ENCODE measurements at places on chromosomes 11 and 22.

DNA sequence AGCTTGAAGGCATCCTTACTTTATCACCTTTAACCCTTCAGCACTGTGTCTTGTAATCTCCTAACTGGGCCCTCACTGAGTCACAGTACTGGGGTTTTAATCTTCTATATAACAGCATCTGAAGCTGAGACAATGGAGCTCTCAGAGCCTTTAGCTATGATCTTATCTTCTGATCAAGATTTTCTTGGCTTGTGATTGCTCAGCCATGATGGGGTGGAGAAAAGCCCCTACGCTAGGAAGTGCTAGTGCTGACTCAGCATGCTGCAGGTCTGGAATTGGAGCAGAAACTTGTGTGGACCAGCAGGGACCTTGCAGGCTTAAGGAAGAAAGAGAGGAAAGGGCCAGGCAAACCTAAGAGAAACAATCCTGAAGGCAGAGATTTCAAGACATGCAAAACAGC lies 71.7 kb upstream of the EED start:
- DNase-seq = no peak

- DNase-seq = no peak
Measured at GRCh38 chr11:19903620-19904069, 191.0 kb downstream of the NAV2 start.

DNA sequence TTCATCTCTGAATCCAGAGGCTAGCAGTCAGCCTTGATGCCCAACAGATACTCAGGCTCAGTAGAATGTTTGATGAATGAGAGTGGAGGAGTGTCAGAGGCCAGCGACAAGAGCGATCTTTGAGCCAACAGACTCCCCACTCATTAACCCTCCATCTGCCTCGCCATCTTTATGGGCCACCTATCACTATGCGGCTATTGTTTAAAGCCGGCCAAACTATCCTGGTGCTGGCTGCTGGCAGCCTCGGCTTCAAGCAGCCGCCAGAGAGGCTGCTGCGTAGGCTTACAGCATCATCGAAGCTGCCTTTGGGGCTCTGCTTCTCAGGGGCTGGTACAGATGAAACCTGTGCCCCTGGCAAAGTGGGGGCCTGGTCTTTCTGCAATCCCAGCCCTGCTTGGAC lies 525.6 kb downstream of the INSC start:
- no peak for DNase-seq

GRCh38 chr11:5992150-5992549 lies 5.4 kb upstream of the OR52L1 start:
- DNase-seq = no peak

- DNase-seq = no peak
Measured at GRCh38 chr11:47967577-47968525, 12.5 kb upstream of the PTPRJ start.

DNA sequence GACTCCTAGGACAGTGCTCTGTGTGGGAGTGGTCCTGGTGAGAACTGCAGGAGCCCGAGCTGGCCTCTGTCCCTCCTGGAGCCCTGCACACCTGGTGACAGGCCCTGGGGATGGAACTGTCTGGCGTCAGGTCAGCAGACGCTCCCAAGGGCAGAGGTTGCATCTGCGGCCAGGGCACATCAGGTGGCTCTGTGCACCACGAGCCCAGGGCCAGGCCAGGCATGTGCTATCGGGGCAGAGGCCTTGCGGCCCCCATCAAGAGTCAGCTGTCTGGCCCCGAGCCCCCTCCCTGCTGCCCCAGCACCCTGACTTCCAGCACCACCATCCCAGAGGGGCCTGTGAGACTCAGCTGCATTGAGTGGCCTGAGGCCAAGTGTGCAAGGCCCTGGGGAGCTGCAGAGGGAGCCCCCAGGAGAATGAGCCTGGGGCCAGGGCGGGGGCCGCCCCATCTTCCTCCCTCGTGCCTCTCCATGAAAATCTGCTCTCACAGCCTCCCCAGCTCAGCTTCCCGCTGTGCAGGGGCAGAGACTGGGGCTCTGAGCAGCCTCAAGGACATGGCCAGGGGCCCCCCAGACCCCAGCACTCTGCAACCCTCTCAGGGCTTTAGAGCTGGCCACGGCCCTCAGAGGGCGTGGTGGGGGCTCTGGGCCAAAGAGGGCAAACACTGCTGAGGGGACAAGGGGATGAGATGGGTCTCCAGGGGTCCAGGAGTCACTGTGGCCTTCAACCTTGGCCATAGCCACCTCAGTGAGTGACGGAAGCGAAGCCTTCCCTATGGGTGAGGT lies 56.4 kb downstream of the RTL6 start:
- DNase-seq = no peak

- DNase-seq = no peak
Measured at GRCh38 chr11:44752713-44753112, 26.0 kb downstream of the TSPAN18 start.

DNA sequence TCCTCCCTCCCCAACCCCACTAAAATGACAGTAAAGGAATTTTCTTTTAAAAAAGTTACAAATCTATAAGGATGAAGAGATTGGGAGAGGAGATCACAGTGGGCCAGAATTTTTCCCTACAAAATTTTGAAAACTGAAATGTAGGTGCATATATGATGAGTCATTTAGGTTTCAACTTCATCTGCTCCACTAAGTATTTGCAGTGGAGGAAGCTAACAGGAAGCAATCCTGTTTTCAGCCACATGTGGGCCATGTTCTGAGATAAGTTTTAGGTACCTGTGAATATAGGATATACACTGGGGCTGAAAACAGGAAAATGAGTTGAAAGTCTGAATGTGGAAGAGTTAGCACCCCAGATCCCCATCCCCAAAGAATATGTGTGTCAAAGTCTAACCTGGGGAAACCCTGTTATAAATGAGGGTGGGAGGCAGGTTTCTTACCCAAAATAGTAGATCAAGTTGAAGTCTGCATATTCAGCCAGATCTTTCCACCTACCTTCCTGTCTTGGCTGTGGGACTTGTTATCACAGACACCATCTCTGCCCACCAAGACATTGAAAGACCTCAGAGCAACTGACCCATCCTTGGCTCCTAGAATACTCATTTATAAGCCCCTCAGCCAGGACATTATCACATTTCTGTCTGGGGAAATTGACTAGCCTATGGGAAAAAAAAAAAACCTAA lies 87.3 kb downstream of the PACS1 start:
- DNase-seq = no peak

DNA sequence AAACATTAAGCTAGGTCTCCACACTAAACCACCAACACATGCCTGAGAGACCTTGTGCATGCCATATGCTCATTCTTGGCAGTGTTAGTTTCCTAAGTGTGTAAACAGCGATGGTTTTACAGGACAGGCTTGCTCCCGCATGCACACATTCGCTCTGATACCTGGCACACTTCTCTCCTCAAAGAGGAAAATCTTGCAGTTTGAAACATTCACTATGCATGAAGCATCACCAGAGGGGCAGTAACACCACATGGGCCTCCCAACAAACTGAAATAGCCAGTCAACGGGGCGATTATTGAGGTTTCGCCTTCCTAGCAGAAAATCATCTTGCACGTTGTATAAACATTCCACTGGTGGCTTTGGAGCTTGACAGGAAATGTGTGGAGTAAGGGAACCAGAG lies 52.6 kb downstream of the ABTB2 start:
- no peak for DNase-seq

DNA sequence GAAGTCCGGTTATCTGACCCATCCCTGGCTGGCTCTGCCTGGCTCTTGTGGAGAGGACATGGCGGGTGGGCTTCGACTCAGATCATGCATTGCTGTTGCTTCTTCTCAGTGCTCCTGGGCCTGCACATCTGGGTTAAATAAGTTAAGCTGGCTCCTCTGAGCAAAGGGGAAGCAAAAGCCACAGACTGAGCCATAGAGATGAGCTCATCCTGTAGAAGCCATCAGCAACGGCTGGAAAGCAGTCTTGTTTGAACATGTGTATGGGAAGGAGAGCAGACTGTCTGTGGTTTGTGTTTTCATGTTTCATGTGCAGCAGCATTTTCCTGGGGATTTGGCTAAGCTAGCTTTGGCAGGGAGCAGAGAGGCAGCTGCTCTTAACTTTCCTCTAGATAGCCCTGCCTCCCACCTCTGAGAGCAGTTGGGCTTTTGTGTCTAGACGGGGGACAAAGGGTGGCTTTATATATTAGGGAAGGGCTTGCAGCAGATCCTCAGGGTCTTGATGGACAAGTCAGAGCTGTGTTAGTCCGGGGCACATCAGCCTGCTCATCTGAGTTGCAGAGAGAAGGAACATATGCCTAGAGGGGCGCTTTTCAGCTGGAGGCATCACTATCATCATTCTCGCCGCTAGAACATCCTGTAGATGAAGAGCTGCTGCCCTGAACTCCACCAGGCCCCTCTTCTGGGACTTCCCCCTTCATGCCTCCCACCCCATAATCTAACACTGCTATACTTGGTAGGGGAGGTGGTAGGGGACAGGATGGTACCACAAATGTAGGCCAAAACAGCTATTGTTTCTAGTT lies 14.9 kb downstream of the DCPS start:
- no peak for DNase-seq

GRCh38 chr11:82682003-82682751 lies 51.5 kb downstream of the FAM181B start:
- no peak for DNase-seq

DNA sequence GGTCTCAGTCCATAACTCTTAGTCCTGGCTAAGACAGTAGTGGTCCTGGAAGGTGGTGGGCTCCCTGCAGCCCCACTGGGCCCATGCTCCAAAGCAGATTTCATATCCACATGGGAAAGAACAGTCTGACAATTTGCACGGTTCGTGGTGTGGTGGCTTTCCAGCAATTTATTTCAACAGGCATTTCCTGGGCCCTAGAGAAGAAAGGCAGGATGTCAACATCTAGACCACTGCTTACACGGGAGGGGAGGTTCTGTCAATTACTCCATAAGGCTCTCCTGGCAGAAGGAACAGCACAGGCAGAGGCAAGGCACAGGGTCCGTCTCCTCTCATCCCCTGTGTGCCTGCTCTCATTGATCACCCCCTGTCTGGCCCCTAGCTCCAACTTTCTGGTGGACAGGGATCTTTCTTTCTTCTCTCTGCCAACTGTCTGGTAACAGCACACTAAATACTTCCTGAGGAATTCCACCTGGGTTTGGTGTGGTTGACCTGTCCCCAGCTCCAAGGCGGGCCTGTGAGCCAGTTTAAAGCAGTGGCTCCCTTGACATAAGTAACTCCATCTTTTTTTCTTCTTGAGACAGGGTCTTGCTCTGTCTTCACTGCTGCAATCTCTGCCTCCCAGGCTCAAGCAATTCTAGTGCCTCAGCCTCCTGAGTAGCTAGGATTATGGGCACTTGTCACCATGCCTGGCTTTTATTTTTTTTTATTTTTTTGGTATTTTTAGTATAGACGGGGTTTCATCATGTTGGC lies 5.1 kb upstream of the A4GALT start:
- DNase-seq = no peak

DNA sequence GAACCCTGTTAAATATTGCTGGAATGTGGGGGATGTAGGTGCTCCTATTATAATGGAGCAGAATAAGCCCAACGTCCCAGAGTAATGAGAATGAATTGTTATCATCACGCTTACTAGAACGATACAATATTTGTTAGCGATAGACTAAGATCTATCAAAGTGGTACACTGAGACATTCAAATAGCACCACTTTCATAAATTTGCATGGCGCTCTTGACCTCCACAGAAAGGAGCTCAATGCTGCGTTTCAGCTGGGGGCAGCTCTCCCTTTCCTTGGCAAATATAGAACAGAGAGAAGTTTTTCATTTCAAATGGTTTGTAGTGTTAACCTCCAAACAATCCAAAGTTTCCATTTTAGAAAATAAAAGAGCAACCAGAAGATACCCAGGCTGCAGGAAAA lies 38.2 kb upstream of the BLID start:
- no peak for DNase-seq

DNA sequence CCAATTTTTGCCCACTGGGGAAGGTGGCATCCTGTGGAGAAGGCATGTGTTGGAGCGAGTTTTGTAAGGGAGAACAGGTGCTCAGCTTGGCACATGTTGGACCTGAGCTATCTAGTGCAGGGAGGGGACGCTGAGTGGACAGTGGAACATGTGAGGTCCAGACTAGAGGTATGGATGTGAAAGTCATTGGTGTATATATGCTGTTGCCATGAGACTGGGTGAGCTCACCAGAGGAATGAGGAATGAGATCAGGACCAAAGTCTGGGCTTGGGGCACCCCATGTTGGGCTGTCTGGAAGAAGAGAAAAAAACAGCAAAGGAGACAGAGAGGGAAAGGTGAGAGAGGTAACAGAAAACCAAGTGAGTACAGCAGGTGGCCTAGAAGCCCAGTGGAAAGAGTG lies 12.3 kb upstream of the SYT7 start:
- no peak for DNase-seq

GRCh38 chr22:25482091-25482760 lies 82.2 kb upstream of the GRK3 start:
- no peak for DNase-seq

DNA sequence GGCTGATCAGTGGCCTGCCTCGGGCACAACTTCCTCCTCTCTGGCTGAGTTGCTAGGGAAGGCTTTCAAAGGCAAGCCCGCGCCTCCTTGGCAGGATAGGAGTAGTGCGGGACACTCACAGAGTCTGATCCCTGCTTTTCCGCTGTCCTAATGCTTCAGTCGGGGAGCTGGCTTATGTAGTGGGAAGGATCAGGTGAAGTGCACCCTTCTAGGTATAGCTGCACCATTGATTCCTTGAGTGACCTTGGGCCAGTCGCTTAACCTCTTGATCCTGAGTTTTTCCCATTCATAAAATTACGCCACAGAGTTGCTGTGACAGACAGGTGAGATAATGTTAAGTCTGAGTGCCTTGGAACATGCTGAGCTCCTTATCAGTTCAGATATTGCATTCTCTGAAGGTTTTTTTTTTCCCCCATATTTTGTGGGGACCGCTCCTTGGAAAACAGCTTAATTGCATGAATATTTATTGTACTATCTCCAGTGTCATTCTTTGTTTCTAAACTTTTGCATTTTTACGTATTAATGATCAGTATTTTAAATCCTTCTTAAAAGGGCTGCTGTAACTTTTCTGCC lies 961 bp downstream of the IPO7 start:
- no peak for DNase-seq

DNA sequence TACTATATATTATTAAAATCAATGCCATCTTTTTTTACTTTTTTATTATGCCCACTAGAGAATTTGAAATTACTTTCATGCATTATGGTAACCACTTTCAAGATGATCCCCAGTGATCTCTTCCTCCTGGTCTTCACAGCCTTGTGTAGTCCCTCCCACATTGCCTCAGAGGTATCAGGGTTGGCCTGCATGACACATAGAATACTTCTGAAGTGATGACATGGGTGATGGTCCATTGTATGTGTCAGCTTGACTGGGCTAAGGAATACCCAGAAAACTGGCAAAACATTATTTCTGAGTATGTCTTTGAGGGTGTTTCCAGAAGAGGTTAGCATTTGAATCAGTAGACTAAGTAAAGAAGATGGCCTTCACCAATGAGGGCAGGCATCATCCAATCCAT lies 14.2 kb upstream of the ISX start:
- no peak for DNase-seq

- DNase-seq = no peak
Measured at GRCh38 chr11:9703280-9703679, 39.4 kb downstream of the SWAP70 start.

Data from effector memory CD4-positive, alpha-beta T cell (primary cell).